ENCODE measurements at places on chromosomes 12 and 14.

DNA sequence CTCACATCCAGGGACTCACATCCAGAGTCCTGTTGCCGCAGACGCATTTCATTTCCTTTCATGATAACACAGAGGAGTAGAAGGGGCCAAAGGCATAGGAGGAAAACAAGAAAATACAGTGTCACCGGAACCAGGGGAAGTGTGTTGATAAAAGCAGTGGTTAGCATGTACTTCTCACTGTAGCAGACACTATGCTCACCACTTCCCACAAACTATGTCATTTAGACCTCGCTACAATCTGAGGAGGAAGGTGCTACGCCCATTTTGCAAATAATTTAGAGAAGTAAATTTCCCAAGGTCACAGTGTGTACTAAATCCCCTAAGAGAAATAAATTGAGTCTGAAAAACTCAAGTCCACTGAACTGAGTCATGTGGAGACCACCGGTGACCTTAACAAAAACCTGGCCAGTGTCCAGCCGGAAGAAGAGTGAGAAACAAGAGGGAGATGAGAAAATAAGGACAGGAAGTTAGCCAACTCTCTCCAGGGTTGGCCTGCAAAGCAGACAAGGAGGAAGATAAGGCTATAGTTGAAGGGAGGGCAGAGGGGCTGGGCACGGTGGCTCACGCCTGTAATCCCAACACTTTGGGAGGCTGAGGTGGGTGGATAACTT is 25.8 kb upstream of the TMCC3 start:
- DNase-seq = no peak

- no peak for DNase-seq
Observed at GRCh38 chr14:57526942-57527341, 33.3 kb upstream of the CCDC198 start.

DNA sequence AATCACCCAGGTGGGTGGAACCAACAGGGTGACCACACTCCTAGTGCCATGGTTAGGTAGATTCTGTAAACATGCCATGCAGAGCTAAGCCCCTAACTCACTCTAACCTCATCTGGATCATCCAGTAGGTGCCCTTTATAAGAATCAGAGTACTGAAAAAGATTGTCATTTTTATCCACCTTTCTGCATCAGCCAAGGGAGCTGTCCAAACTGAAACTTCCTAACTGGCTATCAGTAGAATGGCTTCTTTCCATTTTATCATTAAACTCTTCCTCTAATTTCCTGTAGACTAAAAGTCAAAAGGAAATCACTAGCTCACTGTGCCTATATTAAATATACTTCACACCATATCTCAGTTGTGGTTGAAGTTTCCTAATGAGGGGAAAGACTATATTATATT is 6.5 kb downstream of the KCNK10 start:
- no peak for DNase-seq

DNA sequence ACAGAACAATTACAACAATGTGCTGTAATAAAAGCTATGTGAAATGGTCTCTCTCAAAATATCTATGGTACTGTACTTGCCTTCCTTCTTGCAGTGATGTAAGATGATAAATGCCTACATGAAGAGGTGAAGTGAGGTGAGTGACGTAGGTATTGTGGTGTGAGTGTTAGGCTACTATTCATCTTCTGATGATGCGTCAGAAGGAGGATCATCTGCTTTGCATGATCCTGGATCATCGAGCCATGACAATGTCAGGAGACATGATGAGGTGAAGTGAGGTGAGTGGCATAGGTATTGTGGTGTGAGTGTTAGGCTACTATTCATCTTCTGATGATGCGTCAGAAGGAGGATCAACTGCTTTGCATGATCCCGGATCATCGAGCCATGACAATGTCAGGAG is 105.8 kb downstream of the KCNC2 start:
- no peak for DNase-seq

DNA sequence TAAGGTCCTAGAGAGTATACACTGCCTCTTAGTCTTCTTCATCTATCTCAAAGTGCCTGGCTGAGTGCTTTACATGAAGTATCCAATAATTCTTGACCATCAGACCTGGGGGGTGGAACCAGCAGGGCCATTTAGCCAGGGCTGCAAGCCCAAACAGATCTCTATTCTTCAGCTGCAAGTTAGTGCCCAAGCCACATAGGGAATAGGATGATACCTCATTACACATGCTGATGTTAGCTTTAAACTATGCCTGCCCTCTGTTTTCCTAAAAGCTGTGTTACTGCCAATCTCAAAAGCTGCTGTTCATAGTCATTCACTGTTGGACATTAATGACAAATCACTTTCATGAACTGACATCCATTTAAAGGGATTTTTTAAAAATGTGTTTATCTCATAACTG is 16.7 kb upstream of the IFNG start:
- no peak for DNase-seq

DNA sequence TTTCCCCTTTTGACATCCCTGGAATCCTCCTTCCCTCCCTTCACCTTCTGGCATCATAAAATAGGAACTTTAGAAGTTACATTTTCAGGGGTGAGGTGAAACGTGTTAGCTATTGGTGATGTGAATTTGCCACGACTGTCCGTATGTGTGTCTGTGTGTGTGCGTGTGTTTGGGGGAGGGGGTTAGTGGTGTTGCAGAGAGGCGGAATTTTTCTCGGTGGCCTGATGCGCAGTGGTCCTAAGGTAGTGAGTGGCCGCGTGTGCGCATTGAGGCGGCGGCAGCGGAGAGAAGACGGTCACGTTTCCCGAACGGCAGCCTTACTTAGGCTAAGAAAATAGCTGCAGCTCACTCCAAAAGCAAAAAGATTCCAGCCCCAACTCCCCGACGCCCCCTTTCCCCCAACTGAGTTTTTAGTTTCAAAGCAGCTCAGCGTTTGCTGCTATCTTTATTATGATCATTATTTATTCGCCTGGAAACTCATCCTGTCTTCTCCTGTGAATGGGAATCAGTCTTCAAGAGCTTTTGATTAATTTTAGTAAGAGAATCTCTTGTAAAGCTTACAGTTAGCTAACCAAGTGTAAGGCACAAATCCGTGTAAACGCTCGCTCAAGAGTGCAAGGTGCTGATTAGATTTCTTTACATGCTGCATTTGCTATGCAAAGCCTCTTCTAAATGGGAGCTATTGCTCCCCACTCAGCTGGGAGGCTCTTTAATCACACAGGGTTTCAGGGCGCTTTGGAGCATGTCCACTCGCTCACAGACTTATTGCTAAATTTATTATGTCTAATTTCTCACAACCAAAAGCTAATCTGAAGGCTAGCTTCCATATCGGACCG is 4.7 kb downstream of the FLRT2 start:
- DNase-seq = no peak

DNA sequence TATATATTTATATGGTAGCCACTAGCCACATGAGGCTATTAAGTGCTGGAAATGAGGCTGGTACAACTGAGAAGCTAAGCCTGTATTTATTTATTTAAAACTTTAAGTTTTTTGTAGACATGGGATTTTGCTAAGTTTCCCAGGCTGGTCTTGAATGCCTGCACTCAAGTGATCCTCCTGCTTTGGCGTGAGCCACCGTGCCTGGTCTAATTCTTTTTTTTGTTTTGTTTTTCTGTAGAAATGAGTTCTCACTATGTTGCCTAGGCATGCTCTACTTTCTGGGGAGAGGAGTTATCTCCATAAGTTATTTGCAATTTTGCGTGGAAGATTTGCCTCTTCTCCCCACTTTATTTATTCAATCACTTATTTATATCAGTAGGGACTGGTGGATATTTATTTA is 4.8 kb upstream of the SNRNP35 start:
- DNase-seq = no peak

DNA sequence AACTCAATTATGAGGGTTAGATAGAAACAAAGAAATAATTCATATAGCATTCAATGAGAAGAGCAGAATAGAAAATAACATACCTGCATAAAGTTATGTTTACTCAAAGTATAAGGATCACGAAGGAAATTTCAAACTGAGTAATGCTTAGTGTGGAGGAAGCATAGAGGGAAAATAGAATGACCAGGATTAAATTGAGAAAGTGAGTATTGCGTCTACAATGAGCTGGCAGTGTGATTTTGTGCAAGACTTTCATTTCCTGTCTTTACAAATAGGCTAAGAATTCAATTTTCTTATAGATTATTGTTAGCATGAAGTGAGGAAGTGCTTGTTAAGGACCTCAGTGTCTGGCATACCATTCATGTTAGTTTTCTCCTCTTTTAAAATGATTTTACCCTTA is 12.0 kb downstream of the ADGRD1 start:
- no peak for DNase-seq

- no peak for DNase-seq
Observed at GRCh38 chr14:55512421-55512820, 67.6 kb upstream of the KTN1 start.

DNA sequence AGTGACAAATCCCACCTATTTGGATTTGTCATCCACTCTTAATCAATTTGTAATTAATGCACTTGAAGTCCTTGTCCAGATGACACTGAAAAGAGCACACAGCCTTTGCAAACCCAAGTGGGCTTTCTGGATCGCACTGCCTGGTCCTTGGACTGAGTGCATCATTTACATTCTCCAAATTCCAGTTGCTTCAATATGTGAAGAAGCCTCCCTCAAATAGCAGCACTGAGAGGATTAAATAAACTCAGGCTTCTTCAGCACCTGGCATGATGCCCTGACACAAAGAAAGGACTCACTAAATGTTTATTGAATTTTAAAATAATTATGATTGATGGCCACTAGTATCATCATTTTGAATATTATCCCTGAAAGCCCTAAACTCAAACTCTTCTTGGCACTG is 496.5 kb downstream of the VRK1 start:
- no peak for DNase-seq

- DNase-seq = peak; percentile 45
Observed at GRCh38 chr12:69007101-69007854, 74.3 kb upstream of the CPM start.

GRCh38 chr12:73136386-73136785 is 864.2 kb downstream of the TRHDE start:
- DNase-seq = no peak

GRCh38 chr12:133202493-133203343 is 21.4 kb downstream of the ZNF268 start:
- DNase-seq = no peak
